ENCODE measurements at places on chromosomes 7 and 10.
A peak's percentile ranks its signal among the peaks of the same experiment; 100 is the strongest.

DNA sequence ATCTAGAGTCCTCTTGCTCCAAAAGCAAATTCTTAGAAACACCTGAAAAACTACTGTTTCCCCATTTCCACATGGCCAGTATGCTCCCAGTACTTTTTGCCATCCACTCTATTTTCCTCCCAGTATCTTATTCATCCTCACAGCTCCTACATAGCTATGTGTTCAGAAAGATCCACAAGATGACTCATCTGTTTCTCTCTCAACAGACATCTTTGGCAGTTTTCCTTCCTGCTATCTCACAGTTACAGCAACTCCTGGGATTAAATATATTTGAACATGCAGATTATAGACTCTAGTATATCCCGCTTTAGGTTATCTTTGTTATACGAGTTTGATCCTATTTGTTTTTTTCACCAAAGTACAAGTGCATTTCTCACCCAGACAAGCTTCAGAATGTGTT is 675.6 kb upstream of the POT1 start:
- DNase-seq: no peak

- DNase-seq: no peak
Observed at GRCh38 chr7:70489813-70490212, 642.1 kb upstream of the GALNT17 start.

DNA sequence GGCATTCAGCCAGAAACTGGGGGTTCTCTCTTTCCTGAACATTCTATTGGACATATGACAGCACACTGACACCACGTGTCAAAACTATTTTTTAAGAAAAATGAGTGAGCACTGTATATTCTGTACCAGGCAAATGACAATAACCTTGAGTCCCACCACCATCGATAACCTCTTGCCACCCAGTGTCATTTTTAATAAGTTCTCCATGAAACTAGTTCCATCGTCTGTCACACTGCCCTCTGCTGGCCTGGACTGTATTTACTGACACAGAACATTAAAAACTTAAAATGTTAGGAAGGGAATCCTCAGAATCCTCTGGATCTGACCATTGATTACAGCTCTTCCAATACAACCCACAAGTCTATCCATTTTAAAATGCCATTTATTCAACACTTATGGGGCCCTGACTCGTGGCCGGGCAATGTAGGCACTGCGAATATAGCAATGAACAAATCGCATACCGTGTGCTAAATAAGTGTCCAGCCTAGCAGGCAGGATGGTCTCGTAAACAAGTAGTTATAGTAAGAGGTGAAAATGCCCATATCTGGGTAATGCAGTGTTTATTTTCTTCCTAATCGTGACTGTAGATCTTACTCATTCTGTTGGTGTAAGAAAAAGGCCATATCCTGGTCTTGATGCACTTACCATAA is 35.9 kb upstream of the CACNB2 start:
- peak; percentile 76 for DNase-seq

GRCh38 chr10:71347587-71348395 is 28.7 kb downstream of the SLC29A3 start:
- DNase-seq: no peak

DNA sequence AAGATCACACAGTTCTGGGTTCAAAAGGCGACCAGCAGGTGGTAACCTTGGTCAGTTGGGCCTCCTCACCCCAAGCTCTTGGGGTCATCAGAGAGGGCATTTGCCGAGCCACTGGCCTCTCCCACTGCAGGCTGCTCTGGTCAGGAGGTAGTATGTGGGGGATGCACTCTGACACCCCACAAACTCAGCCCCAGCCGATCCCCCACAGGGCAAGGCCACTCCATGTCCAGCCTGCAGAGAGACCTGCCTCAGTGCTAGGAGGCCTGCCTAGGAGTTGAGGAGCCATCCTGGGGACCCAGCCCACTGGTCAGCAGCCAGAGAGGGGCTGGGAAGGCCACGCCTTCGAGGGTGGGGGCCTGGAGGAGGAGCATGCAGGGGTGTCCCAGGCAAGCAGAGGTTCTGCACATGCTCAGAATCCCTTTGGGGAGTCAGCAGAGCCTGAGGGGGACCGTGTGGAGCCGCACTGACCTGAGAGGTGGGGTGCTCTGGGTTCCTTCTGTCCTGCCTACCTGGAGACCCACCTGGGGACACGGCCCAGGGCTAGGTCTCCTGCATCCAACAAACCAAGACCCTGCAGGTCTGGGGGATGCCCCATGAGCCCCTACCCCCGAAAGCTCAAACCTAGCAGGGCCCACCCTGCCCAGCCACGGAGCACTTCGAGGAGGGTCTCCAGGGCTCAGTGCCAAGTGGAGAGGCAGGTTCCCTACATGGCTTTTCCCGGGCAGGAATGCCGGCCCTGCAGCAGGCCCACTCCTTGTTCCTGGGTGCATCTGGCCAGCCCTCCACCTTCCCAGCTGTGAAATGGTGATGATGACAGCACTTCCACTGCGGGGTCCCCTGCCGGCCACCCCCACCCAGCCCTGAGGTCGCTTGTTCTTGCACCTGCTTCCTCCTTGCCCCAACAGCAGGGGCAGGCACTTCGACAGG is 58.5 kb downstream of the RASGEF1A start:
- DNase-seq: peak; percentile 55

GRCh38 chr10:93063977-93064660 is 3.5 kb downstream of the CYP26C1 start:
- DNase-seq: no peak

DNA sequence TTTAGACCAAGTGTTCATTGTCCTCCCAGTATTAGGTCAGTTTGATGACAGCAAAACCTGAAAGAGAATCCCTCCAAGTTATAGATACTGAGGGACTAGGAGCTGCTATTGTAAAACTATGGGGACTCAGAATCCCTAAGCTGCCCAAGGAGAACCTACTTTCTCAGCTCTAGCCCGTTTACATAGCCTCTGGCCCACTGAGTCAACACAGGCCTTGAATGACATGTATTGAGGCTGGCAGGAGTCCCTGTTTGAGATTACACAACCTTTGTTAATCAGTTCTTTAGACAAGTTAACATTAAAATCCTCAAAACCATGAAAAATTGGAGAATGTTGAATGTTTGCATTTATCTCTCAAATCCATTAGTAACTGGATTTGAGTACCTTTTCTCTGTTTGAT is 1079.0 kb downstream of the KCNMA1 start:
- DNase-seq: no peak

DNA sequence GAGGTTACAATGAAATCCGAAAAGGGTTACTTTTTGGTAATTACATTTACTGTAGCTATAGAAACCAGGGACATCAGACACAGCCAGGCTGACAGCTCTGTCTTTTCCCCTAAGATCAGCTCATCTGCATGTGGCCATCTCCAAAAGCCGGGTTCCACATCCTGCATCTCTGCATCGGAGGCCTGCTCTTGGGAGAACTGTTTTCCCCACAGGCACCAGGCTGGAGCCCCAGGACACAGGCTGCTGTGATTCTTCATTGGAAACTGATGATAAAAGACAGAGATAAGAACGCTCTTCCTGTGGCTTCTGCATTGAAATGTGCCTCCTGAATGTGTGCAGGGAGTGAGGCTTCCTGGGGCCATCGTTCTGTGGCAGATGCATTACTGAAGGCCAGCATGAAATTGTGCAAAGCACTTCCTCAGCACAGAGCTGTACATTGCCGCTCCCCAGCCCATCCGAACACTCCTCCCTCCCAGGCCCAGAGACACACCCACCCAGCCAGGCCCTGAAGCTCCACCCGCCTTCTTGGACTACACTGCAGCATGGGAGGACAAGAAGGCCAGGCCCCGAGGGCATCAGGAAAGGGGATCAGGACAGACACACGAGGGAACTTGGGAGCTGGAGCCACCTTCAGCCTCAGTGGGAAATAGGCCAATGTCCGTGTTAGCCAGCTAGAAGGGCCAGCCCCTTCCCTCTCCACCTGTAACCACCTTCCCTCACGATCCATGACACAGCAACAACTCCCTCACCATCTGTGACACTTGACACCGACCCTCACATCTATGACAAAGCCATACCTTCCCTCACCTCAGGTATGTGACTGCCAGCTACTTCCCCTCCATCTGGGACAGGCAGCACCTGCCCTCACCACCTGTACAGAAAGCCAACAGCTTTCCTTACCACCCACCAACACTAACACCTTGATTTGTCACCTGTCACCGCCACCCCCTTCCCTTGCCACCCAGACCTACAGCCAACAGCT is 113.2 kb downstream of the GRID1 start:
- peak; percentile 50 for DNase-seq

DNA sequence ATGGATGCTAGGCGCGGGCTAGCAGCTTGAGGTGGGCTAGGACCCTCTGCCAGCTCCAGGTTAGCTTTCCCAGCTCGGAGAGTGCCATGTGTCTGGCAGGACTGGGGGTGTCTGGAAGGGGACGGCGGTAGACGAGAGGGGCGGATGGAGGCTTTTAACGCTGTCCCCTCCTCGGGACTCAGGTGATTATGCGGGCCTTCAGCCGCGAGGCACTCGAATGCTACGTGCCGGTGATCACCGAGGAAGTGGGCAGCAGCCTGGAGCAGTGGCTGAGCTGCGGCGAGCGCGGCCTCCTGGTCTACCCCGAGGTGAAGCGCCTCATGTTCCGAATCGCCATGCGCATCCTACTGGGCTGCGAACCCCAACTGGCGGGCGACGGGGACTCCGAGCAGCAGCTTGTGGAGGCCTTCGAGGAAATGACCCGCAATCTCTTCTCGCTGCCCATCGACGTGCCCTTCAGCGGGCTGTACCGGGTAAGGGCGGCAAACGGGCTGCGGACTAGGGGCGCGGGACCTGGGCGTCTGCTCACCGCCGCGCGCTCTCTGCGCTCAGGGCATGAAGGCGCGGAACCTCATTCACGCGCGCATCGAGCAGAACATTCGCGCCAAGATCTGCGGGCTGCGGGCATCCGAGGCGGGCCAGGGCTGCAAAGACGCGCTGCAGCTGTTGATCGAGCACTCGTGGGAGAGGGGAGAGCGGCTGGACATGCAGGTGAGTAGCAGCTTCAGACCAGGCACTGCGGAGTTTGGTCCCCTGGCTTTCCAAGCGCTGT is 1.1 kb downstream of the CYP26A1 start:
- DNase-seq: no peak

DNA sequence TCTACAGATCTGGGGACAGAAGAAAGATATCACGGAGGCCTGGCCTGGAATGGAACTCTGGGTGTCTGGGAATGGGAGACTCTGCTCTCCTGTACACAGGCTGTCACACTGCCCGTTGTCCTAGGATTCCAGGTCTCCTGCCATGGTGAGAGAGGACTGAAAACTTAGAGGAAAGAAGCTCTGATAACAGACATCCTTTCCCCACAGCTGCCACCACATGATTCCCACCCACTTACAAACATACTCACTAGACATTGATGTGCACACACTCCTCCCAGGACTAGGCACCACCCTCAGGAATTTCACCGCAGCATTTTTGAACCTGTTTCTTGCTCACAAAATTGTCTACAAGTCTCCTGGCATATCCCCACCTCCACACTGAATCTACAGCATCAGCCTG is 5.7 kb downstream of the ZNF92 start:
- no peak for DNase-seq

DNA sequence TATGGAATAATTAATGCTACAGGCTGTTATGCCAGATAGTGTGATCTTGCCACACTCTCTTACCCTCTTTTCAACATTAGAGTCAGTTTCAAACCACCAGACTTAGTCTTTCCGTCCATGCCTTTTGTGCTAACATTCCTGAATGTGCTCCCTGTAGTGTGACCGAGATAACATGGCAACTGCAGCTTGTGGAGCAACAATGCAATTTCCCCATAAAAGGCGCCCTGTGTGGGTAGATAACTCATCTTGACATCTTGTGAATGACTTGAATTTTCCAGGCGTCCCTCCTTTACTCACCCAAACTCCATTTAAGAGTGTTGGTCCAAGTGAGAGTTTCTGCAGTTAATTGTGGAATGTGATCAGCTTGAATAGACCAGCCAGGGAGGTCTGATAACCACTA is 99.6 kb downstream of the DNAH11 start:
- no peak for DNase-seq

- no peak for DNase-seq
Observed at GRCh38 chr7:116219288-116219687, 8.9 kb downstream of the TES start.

- DNase-seq: no peak
Observed at GRCh38 chr7:51357821-51358220, 41.2 kb upstream of the COBL start.

DNA sequence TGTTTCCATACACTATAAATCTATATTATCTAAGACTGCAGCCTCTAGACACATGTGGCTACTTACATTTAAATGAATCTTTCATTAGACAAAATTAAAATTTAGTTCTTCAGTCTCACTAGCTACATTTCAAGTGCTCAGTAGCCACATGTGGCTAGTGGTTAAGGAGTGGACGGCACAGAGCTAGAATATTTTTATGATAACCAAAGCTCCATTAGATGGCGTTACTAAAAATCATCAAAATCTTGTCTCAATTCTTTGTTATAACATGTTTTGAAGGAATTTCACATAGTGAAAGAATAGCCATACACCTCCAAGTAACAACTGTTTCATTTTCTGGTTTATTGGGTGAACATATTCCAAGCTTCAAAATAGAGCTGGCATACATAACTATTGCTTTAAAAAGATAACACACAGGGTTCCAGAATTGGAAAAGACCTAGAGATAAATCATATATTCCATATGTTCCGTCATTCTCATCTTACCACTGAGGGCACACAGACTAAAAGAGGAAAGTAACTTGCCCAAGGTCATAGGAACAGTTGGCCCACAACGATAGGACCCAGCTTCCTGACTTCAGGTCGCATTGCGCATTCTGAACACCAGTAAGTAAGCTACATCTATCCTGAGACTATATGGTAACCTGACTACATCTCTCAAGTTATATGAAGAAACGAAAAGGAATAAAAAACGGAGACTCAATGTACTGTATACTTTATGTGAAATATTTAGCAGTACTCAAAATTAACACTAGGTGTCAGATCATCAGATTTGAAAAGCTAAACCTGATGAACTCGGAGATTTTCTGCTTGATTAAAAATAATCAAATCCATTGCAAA is 66.6 kb downstream of the CAV1 start:
- no peak for DNase-seq

DNA sequence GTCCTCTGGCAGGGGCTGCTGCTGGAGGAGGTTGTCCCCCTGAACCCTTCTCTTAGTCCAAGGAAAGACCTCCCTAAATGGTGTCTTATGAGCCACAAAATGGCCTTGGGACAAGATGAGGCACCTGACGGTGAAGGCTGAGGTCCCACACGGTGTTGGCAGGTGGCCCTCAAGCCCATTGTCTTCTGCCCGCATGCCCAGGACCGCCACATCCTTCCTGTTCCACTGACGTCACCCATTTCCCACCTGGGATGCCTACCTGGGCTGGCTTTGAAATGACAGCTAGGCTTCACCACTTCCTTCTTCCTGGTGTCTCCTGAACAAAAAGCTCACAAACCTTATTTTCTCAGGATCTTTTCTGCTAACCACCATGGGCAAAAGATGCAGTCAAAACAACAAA is 2.1 kb upstream of the DMBT1 start:
- peak; percentile 68 for DNase-seq

DNA sequence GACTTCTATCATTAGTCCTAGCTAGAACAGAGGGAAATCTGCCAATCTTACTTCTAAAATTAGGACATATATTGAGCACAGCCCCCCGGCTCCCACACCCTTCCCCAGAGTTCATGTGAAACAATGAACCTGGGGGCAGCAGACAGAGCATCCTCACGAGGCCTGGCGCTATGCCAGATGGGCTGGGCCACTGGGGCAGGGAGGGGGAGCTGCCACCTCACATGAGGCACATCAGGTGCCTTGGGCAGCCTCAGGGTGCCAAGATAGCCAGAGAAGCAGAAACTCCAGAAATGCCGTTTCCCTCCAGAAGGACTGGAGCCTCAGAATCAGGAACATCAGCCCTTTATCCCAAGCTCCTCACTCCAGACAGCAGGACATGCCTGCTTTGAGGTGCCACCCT is 92.8 kb upstream of the LANCL2 start:
- DNase-seq: no peak

GRCh38 chr10:70546584-70546983 is 56.0 kb downstream of the PRF1 start:
- DNase-seq: no peak
